Tibial nerve (tissue), 4 donors: ENCODE measurements at places on chromosomes 13 and 19. TPM values are rescaled to one million over a fixed set of nuclear protein-coding genes. Genes with fewer than 3 reads are reported as not detected.

- no peak for DNase-seq
Measured at GRCh38 chr13:59086147-59086546, 1077.6 kb downstream of the DIAPH3 start.

DNA sequence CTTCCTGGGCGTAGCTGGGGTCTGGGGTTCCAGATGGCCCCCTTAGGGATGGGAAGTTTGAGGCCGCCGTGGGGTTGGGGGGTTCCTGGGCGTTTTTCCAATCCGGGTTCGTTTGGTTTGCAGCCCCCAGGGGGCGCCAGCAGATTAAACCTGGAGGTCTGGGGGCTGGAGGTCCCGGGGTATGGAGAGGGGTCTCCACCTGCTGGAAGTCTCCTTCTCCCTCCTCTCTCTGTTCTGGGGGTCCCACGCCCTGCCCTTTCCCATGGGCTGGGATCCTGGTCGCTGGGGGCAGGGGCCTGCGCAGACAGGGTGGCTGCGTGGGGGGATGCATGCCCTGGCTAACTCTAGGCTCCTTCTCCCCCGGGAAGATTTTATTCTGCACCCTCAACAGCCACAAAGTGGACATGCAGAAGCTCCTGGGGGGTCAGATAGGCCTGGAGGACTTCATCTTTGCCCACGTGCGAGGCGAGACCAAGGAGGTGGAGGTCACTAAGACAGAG is 899 bp downstream of the GIPC3 start:
- DNase-seq: no peak

- DNase-seq: no peak
Measured at GRCh38 chr13:88071371-88071770, 400.2 kb downstream of the SLITRK5 start.

DNA sequence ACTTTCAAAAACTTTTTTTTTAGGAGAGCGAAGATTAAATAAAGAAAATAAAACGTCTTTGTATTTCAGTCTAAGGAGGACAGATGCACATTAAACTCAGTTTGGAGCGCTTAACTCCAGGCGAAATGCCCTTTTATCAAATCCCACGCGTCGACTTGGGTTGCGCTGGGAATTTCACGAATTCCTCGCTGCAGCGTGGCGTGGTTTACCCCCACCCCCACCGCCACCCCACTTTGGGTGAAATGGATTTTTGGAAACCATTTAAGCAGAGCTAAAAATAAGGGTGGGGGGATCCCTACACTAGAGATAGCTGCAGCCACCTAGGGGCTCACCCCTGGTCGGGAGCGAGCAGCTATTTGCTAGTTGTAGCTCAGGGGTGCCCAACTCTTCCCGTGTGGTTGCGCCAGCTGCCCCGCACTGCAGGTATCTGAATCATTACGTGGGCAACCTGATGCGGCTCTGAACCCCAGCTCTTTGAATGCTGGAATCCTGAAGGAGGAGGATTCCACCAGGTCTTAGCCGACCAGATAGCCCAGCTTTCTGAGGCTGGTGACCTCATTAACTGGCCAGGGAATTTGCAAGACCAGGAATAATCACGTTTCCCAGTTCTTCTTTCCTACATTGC is 6.5 kb upstream of the TSHZ3 start:
- no peak for DNase-seq

GRCh38 chr13:112465251-112466131 is 89.3 kb downstream of the SPACA7 start:
- no peak for DNase-seq

DNA sequence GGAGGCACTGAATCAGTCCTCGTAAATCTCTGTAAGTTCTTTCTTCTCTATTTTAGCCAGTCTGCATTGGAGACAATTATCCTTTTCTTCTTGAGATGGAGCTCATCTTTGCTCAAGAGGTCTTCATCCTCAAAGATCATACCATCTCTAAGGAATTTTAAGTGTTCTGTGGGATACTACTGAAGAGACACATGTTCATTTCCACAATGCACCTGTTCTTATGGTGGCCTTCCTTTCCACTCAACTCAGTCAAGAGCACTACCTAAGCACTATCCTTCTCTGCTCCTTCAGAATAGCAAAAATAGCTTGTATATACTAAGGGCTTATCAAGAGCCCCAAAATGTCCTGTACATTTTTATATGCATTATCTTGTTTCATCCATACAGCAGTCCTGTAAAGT is 214.0 kb downstream of the KLF5 start:
- no peak for DNase-seq

DNA sequence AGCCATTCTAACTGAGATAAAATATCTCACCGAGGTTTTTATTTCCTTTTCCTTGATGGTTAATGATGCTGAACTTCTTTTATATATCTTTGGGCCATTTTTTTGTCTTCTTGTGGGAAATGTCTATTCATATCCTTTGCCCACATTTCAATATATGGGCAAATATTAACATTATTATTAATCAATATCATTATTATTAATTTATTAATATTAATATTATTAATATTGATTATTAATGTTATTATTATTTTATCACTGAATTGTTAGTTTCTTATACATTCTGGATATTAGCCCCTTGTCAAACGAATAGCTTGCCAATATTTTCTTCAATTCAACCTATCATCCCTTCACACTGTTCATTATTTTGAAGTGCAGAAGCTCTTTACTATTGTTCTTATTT is 2203.6 kb downstream of the PCDH9 start:
- no peak for DNase-seq

The LMO7 gene
- 149 TPM for total RNA-seq

- DNase-seq: no peak
Measured at GRCh38 chr13:31437975-31438374, 238.2 kb downstream of the B3GLCT start.

The OR7G2 gene
- total RNA-seq: not detected

- DNase-seq: no peak
Measured at GRCh38 chr13:44542361-44542760, 33.8 kb downstream of the TSC22D1 start.

The ASPDH gene
- not detected for total RNA-seq

The MAP3K10 gene
- 12.7 TPM for total RNA-seq

The PSG6 gene
- not detected for total RNA-seq

GRCh38 chr19:17321655-17322489 is 12.5 kb downstream of the DDA1 start:
- no peak for DNase-seq
